ENCODE measurements at places on chromosomes 11 and 22.
A peak's percentile ranks its signal among the peaks of the same experiment; 100 is the strongest.

GRCh38 chr22:49307870-49308269 is 519.8 kb downstream of the BRD1 start:
- DNase-seq, result no peak

GRCh38 chr22:39625569-39626537 is 55.3 kb downstream of the CACNA1I start:
- DNase-seq, result no peak

DNA sequence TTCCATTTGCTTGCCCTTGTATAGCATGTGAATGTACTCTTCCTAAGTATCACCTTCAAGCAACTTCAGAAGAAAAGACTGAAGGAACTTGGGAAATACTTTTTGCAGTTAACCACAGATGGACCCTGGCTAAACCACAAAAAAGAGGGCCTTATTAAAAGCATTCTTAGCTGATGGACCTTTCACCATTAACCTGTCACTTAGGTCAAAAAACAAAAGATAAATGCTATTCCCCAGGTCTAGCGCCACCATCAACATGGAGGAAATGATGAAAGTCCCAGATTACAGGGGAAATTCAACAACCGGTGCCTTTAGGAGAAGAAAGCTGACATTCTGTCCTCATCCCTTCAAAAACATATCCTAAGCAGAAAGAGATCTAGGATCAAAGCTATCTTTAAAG is 29.5 kb downstream of the STK33 start:
- DNase-seq, result no peak

GRCh38 chr11:58227956-58228615 is 632 bp downstream of the OR10Q1 start:
- no peak for DNase-seq

- DNase-seq, result no peak
Observed at GRCh38 chr22:30228509-30229359, 17.8 kb downstream of the LIF start.

GRCh38 chr11:108975641-108976071 is 310.8 kb downstream of the DDX10 start:
- no peak for DNase-seq

GRCh38 chr11:134784568-134784967 is 372.5 kb upstream of the B3GAT1 start:
- no peak for DNase-seq

DNA sequence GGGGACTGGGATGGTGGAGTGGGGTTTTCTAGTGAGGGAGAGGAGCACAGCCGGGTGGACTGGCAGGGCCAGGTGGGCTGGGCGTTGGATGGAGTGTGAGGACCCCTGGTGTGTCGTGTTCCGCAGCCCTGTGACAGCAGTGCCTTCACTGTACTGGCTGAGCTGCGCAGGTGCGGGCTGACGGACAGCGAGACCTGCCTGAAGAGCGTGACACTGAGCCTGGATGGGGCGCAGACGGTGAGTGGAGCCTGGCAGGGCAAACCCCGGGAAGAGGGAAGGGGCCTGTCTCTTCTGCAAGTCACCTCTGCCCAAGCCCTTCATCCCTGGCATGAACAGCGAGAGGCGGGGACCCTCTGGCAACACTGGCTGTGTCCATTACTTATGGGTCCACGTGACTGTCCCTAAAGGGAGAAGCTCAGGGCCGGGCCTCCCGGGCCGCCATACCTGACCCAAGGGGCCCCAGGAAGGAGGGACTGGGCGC is 10.0 kb downstream of the MUC5AC start:
- no peak for DNase-seq

GRCh38 chr11:113896156-113896879 is 8.3 kb upstream of the HTR3B start:
- DNase-seq, result no peak

DNA sequence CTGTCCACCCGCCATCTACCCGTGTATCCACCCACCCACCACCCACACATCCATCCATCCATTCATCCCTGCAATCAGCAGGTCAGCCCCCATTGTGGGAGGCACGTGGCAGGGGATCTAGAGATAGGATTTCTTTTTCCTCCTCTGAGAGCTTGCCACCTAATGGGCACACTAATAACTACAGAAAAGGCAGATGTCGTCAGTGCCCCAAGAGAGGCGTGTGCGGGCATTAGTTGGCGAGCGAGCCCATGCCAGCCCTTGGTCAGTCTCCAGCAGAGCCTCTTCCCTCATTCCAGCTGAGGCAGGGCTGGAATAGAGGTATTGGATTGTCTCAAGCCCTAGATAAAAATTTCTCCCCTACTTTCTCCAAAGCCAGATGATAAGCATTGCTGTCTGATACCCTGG is 9.7 kb downstream of the USP2 start:
- no peak for DNase-seq

GRCh38 chr22:38402204-38402603 is 52.8 kb downstream of the KCNJ4 start:
- no peak for DNase-seq

DNA sequence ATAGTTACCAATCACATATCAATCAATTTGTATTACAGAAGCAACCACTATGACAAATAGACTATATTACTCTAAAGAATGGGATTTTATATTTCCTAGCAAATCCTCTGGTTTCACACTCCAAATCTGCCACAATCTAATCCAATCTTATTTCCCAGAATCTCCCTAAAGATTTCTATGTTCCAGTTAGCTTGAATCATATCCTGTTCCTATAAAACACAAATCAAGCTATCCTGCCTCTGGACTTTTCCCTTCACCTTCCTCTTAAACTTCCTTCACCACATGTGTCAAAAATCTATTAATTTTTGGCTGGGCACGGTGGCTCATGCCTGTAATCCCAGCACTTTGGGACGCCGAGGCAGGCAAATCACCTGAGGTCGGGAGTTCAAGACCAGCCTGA is 50.0 kb downstream of the PIK3C2A start:
- no peak for DNase-seq

DNA sequence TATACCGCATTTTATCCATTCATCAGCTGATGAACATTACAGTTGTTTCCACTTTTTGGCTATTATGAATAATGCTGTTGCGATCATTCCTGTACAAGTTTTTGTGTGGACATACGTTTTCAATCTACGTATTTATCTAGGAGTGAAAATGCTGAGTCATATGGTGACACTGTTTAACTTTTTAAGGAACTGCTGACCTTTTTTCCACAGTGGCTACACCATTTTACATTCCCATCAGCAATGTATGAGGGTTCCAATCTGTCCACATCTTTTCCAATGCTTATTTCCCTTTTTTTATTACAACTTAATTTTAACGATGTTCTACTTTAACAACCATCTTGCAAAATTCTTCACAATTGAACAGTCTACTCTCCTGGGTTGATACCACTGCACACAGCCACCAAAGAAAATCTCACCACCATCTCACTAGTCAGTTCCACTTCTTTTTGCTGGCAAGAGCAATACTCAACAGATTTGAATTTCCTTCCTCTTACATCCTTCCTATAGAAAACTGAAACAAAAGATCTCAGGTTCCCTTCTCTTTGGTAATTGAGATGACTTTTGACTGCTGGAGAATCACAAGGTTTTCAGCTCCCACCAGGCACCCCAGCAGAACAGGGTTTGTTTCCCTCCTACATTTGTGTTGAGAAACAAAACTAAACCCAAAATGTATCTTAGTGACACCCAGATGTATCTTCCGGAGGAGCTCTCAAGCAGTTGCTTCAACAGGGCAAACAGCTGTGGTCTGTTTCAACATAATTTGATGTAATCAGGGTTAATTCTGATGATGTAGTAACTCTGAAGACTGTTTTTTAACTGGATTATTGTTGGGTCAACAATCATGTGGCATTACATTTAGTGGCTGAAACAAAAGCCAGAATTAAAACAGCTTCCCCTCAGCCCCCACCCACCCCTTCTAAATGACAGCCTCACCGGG is 7.0 kb upstream of the GAB2 start:
- no peak for DNase-seq

GRCh38 chr22:35310556-35311550 is 11.2 kb downstream of the TOM1 start:
- DNase-seq, result no peak

DNA sequence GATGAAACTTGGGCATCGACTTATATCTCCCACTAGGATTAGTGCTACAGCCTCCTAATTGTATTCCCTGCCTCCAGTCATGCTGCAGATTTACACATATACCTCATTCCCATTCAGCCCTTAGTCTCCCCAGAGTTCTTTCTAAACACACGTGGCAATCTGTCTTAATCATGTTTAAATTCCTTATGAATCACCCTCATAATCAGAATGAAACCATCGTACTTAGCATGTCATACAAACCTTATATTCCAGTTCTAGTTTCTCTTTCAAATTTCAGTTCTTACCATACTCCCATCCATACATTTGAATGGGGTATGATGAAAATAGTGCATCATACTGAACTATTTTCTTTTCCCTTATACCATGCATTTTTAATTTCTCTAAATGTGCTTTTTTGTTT is 6.0 kb upstream of the OR10A2 start:
- no peak for DNase-seq

GRCh38 chr11:18768472-18768901 is 23.1 kb downstream of the PTPN5 start:
- DNase-seq, result no peak

DNA sequence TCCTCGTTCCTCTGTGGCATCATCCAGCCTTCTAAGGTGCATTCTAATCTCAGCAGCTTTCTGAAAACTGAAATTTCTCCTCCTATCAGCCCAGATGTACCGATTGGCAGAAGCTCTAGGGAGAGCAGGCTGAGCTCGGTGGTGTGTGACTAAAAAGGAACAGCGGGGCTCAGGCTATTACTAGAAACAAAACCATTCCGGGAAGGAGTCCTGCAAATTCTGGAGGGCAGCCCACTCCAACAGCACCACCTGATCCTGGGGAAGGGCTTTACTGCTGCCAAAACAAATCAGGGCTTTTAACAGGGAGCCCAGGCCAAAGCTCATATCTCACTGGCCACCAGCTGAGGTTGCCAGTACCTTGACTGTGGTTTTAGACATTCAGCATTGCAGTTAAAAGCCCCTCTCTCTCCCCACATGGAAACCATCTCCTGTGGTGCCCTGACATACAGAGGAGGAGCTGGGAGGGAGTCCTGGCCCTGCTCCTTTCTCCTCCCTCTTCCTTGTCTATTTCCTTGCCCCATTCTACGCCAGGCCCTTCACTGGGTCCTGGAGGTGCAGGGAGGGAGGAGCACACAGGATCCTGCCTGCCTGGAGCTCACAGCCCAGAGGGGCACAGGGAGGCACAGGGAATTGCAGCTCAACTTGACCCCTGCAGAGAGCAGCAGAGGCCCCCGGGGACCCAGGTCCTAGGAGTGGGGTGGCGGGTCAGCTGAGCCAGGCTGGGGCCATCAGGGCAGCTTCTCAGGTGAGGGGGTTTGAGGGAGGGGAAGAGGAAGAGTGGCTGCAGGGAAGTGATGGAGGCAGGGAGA is 889 bp downstream of the PLAAT4 start:
- no peak for DNase-seq

GRCh38 chr22:41047801-41048211 is 44.6 kb upstream of the EP300 start:
- DNase-seq, result no peak

DNA sequence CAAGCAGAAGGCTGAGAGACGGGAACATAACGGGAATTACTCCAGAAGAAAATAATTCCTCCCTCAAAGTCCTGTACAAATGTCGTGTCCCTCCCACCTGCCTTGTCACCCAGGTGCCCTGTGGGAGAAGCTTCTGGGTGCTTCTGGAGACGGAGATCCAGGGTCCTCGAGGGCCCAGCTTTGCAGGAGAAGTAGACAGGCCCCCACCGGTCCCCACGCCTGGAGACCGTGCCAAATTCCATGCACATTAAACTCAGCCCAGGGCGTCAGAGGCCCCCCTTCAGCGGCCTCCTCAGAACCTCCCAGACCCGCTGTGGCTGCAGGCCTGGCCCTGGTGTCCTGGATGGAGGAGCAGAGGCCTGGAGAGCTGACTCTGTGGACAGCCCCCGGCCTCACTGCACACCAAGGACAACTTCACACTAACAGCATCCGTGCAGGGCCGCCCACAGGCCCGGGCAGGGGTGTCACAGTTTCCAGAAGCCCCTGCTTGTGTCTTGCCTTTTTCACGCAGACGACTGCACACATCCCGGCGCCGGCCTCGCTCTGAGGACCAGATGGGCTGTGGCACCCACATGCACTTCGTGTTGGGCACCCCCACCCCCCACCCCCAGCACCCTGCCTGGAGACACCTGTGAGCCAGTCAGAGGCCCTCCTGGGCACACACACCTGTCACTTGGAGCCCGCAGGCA is 734.3 kb downstream of the BRD1 start:
- no peak for DNase-seq

DNA sequence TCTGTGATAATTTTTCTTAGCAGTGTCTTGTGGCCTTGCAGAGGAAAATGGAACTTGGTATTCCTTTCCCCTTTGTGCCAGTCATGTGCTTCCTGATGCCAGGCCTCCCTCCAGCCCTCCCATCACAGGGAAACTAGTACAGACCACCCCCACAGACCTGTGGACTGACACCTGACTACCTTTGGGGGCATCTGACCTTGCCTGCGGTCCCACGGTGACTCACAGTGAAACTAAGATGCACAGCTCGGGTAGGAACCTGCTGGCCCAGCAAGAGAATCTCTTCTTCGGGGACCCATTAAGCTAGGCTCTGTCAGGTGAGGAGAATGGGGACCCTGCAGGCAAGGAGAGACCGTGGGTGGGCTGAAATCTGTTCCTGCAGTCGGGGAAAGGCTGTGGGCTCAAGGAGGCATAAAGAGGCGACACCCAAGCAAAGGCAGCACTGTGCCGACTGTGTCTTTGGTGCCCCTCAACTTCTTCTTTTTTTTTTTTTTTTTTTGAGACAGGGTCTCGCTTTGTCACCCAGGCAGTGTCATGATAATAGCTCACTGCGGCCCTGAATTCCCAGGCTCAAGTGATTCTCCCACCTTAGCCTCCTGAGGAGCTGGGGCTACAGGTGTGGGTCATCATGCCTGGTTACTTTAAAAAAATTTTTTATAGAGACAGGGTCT is 20.8 kb upstream of the PEX26 start:
- no peak for DNase-seq

DNA sequence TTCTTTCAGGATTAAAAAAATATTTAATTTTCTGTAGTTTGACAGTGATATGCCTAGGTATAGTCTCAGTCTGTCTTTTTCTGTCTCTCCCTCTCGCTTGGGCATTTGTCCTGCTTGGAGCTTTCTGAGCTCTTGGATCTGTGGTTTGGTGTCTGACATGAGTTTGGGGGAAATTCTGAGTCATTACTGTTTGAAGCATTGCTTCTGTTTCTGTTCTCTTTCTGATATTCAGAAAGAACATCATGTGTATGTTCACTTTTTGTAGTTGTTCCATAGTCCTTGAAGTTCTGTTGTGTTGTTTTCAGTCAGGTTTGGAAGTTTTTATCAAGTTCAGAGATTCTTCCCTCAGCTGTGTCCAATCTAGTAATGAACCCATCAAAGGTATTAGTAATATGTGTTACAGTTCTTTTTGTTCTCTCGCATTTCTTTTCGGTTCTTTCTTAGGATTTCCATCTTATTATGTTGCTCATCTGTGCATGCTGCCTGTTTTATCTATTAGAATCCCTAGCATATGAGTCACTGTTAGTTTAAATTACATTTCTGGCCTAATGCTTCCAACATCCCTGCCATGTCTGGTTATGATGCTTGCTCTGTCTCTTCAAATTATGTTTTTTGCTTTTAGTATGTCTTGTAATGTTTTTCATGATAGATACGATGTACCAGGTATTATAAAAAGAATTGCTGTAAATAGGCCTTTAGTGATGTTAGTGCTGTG is 48.4 kb downstream of the DDX10 start:
- DNase-seq, result no peak

GRCh38 chr11:45804761-45805304 is at the start of gene SLC35C1:
TSS of gene SLC35C1 (plus strand) at chr11:45805149. CDS start at chr11:45805802, 653 bp downstream.
- peak; percentile 86 for DNase-seq

- no peak for DNase-seq
Observed at GRCh38 chr11:83990160-83990733, 704.1 kb upstream of the CCDC90B start.

GRCh38 chr11:103332409-103332808 is 223.2 kb downstream of the DYNC2H1 start:
- no peak for DNase-seq

- no peak for DNase-seq
Observed at GRCh38 chr11:44090539-44090938, 4.9 kb upstream of the EXT2 start.

All from left renal pelvis (tissue), 4 donors.